ENCODE measurements at places on chromosomes 13 and 19.

DNA sequence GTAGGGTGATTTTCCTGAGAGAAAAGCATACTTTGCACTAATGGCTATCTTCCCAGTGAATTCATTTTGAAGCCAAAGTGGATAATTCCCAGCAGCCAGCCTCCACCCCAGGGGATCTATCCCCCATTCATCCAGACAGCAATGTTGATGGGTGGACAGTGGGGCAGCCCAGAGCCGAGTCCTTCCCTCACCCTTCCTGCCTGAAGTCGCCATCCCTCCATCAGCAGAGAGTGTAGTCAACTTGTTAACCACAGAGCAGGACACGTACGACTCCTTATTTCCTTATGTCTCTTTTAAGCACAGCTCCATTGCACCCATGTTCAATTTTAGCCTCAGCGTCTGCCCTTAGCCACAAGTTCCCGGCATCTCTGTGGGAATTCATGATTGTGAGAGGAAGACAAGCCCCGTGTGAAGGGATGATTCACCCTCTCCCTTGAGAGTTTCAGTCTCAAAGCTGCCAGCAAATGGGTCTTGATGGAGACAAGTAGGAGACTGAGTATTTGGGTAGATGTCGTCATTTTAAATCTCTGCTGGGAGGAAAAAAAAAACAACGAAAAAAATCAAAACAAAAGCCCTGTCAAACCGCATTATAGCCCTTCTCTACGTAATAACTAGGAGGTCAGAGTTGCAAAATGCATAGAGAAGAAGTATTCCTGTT lies 58.3 kb upstream of the MEDAG start:
- no peak for DNase-seq

- DNase-seq: no peak
Measured at GRCh38 chr13:48571126-48571913, 38.4 kb upstream of the RCBTB2 start.

- DNase-seq: no peak
Measured at GRCh38 chr13:92833071-92833470, 393.5 kb upstream of the GPC6 start.

GRCh38 chr19:58555920-58556621 lies 1.2 kb upstream of the CHMP2A start:
- no peak for DNase-seq

DNA sequence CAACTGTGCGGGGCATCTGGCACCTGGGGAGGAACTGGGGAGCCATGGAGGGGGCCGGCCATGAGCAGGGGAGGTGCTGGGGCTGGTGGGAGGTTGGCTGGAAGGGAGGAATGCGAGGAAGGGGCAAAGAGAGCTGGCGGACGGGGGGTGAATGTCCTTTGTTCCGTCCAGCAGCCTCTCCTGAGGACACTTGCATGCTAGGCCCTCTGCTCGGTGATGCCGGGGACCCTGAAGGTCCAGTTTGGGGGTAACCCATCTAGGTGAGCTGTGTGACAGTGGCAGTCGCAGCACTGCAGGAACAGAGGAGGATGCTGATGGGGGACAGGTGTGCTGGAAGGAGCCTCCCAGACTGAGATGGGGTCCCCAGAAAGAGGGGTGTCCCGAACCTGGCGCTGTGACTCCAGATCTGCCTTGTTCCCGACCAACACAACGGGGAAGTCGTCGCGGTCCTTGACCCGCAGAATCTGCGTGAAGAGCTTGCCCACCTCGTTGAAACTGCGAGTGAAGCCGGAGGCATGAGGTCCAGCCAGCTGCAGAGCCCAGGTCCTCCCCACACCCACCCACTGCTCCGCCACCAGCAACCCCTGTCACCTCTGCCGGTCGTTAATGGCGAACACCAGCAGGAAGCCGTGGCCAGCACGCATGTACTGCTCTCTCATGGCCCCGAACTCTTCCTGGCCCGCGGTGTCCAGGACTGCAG lies 3.6 kb downstream of the RRAS start:
- no peak for DNase-seq

DNA sequence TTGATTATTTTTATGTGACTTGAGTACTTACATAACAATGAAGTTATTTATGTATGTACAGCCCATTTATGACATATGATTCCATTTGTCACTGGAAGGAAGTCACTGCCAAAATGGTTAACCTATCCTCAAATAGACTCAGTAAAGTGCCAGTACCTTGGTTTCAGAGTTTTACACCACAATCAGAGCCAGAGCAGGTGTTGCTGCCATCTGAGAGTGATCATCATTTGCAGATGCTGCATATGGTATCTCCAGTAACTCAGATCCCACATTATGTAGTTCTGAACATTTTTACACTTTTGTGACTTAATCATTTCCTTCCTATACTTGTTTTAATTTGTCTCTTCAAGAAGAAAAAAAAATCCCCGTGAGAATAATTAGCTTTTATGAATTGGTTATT lies 313.3 kb downstream of the HS6ST3 start:
- DNase-seq: no peak

GRCh38 chr13:98827449-98827848 lies 75.0 kb upstream of the SLC15A1 start:
- no peak for DNase-seq

DNA sequence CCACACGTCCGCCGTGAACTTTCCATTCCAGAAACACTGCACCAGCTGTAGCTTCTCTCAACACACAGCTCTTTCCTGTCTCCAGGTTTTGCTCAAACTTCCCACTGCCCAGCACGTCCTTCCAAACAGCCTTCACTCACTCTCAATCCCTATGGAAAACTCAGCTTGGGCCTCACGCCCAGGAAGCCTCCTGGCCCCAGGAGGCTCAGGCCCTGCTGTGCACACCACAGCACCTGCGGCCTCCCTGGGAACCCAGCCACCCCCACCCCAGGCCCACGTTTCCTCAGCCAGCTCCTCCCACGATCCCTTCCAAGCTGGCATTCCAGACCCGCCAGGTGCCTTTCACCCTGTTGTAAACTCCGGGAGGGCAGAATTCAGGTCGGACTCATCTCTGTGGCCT lies 35.2 kb downstream of the C13orf46 start:
- no peak for DNase-seq

DNA sequence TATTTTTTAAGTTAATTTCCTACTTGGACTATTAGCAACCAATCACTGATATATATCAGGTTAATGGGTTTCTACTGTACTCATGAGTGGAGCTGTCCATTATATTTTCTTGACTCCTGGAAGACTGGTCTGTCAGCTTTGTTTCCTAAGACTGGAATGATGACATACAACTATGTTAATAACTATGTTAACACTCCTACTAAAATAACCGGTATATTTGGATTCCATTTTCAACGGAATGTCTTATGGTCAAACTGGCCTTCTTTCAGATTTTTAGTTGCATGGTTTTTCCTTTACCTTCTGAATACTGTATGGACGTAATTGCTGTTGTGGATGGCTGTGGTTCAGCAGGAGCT lies 45.8 kb upstream of the GPI start:
- no peak for DNase-seq

DNA sequence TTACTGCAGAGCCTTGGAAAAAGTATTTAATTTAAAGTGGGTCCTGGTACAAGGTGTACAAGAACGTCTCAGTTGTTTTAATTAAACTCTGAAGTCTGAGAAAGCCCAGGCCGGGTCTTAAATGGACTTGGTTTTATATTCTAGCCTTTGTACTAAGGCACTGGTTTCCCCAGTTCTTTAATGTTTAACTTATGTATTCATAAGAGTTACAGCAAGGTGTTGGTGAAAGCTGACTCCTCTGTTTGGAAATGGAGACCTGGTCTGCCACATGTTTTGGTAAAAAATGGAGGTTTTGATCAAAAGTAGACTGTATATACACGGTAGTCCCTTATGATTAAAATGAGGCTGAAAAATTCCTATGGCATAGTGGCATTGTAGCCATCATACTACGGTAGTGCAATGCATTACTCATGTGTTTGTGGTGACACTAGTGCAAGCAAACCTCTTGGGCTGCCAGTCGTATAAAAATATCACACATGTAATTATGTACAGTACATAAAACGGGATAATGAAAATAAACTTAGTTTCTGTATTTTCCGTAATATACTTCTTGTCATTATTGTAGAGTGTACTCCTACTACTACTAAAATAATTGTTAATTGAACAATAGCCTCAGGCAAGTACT lies 883.4 kb upstream of the SPRY2 start:
- no peak for DNase-seq

DNA sequence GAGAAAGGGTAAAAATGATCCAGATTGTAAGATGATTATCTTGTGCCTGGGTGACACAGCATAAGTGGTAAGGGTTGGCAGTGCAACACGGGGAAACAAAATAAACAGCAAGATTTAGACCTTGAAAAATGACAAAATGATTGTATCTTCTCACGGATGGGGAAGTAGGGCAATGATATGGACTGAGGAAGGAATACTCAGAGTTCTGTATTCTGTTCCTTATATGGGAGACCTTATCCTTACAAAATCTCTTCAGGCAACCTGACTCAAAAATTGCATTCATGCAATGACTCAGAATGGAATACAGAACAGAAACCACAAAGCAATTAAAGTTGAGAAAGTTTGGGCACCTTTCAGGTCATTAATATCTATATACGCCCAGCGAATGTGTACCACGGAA lies 149.0 kb downstream of the HS6ST3 start:
- no peak for DNase-seq

- DNase-seq: no peak
Measured at GRCh38 chr19:18717601-18718000, 34.1 kb downstream of the CRTC1 start.

GRCh38 chr19:14054721-14055120 lies 7.2 kb downstream of the PALM3 start:
- no peak for DNase-seq

DNA sequence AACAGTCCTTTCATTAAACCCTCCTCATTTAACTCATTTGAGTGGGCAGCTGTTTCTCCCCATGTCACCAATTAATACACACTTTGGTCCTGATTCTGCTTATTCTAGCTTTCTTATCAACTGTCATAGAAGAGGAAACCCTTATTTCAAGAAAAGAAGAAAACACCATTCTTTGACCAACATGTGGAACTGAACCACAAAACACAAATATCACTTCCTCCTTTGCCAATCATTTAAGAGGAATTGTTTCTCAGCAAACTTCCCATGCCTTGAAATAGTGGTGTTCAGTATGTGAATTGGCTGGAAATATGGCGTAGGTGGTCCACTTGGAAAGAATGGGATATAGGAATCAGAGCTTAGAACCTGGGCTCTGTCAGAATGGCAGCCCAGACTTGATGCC lies 20.4 kb downstream of the MBD3L2B start:
- no peak for DNase-seq

DNA sequence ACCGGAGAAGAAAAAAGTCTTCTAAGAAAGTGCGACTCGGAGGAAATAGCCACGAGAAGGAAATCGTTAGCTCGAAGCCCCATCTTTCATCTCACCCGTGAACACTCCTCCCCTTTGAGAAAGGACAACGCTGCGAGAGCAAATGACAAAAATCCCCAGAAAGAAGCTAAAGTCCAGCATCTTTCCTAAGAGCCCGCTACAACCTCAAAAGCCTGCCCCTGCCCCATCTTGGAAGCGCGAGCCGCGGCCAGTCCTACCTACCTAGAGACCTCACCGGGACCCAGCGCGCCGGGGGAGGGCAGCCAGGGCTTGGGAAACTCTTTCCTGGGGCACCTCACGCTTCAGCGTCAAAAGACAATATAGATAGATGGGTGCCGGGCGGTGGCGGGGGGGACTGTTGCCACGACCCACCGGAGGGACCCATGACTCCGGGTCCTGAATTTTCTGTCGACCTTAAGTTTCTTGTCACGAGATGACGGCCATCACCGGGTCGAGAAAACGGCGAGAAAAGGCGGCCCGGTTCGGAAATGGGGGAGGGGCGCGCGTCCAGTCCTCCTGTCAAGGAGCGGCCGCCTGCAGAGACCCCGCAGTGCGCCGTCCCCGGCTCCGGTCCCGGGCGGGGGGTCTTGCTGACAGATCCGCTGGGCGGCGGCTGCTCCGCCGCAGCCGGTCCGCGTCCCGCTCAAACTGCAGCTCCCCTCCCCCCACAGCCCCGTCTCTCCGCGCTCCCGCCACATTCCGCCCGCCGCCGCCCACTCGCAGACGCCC lies 65.9 kb downstream of the KCNRG start:
- DNase-seq: peak; percentile 48

- DNase-seq: no peak
Measured at GRCh38 chr19:8468124-8468523, 23.3 kb downstream of the HNRNPM start.

DNA sequence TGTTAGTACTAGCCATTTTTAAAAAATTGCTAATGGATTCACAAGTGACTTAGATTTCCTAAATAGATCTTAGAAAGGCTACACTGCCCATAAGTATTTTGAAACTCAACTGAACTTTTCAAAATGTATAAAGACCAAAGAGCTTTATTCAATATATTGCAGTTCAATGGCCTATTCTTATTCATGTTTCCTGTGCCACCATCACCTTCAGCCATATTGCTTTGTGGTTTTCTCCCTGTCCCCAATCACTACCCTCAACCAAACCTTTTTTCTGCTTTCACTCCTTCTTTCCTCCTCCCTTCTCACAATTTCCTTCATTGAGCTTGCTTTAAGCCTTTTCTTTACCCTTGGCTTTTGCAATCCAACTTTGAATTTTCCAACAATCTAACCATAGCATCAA lies 100.9 kb downstream of the MYCBP2 start:
- no peak for DNase-seq

DNA sequence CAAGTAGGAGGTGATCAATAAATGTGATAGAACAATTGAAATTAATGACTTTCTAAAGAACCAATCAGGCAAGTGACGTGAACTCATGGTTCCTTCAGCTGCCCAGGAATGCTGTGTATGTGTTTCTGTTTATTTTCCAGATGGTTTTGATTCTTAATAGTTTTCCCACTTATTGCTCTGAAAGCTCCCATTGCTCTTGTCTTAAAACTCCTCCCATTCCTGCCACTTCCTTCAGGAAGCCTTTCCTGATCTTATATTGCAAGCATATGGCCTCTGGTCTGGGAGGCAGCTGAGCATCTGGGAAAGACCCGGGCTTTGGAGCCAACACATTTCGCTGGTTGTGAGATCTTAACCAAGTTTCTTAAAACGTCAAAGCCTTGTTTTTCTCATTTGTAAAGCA lies 17.1 kb upstream of the LATS2 start:
- DNase-seq: no peak

DNA sequence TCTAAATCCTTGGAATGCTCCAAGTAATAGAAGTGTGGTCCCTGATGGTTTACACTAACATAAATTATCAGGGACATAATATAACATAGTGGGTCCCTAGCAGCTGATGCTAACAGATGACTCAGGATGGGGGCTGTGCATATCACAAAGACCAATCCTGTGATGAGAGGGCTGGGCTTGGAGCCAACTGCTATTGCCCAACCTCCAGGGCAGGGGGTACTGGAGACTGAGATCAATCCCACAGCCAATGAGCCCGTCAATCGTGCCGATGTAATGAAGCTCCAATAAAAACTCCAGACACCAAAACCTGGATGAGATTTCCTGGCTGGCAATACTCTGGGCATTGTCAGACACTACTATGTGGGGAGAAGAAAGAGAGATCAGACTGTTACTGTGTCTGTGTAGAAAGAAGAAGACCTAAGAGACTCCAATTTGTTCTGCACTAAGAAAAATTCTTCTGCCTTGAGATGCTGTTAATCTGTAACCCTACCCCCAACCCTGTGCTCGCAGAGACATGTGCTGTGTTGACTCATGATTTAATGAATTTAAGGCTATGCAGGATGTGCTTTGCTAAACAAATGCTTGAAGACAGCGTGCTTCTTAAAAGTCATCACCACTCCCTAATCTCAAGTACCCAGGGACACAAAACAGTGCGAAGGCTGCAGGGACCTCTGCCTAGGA lies 33.4 kb downstream of the ABCC4 start:
- no peak for DNase-seq
